Gastroesophageal sphincter (tissue), 4 donors: ENCODE measurements at places on chromosomes 1 and 21. TPM values are rescaled to one million over a fixed set of nuclear protein-coding genes. Genes with fewer than 3 reads are reported as not detected.

KDF1 gene
- total RNA-seq: 2.3 TPM

AKIRIN1 gene
- 74.3 TPM for total RNA-seq

BRINP3 gene
- 12.7 TPM for total RNA-seq

DNA sequence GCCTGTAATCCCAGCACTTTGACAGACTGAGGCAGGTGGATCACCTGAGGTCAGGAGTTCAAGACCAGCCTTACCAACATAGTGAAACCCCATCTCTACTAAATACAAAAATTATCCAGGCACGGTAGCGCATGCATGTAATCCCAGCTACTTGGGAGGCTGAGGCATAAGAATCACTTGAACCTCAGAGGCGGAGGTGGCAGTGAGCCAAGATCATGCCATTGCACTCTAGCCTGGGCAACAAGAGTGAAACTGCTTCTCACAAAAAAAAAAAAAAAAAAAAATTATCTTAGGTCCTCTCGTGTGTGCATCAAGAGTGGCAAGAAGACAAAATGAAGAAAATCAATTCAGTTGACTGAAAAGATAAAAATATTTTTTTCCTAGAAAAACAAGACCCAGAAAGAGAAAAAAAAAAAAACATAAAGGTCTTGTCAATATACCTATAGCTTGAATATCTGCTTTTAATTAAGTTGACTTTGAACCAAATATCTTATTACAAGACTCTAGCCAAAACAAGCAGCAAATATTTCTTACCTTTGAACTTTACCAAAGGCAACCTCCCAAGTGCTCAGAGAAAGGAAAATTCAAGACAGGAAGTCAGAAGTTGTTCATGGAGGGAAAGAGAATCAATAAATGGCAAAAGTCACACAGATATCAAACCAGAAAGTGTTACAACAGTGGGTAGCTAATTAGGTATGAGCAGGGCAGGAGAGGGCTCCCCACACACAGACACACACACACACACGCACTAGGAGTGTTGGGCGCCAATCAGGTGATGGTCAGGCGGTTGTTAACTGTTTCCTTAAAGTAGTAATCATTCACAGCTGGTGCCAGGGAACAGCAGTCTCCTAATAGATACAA lies 29.6 kb downstream of the ITLN2 start:
- no peak for ATAC-seq

DNA sequence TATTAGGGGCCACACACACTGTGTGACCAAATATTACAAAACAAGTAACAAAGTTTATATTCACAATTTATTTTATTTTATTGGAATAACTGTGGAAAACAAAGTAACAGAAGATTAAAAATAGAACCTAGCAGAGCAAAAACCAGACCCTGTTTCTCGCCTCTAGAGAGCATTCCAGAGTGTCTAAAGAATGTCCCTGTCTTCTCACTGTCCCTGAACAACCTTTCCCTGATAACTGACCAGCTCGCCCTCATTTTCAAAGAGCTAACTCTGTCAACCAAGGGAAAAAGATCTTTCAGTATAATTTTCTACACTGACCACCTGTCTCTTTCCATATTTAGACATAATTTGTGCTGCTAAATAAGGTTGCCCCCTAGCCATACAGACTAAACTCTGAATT lies 646.9 kb downstream of the USP25 start:
- no peak for ATAC-seq

SPATA45 gene
- total RNA-seq: not detected

REN gene
- total RNA-seq: not detected

TAS1R1 gene
- not detected for total RNA-seq

DNA sequence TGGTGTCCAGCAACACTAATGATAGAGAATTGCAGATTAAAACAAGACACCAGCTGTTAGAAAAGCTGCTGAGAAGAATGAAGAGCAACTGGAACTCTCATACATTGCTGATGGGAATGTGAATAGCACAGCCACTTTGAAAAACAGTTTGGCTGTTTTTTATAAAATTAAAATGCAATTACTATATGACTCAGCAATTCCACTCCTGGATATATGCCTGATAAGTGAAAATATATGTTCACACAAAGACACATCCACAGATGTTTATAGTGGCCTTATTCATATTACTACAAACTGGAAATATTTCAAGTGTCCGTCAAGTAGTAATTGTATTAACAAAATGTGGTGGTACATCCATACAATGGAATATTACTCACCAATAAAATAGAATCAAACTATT lies 99.7 kb upstream of the HAO2 start:
- ATAC-seq: no peak

FAM177B gene
- not detected for total RNA-seq

DNA sequence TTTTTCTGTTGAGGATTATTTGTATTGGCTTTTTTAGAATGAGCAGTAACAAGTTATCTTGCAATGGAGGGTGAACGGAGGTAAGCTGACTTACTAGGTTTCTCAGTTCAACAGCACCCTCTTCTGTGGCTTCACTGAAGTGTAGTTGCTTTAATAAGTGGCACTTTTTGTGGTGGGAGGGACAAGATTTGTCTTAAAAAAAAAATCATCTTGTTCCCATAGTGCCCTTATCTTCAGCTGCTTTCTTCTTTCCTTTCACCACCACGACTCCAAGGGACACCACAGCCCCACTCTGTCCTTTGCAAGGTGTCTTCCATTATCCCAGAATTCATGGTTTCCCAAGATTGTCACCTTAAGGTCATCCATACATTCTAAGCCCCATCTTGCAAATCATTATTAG lies 92.9 kb downstream of the PIGK start:
- ATAC-seq: no peak

GRCh38 chr1:25649505-25650288 lies 33.1 kb downstream of the MAN1C1 start:
- no peak for ATAC-seq

- ATAC-seq: no peak
Observed at GRCh38 chr1:244962130-244962529, 97.8 kb upstream of the HNRNPU start.

VANGL1 gene
- 15.7 TPM for total RNA-seq

DNA sequence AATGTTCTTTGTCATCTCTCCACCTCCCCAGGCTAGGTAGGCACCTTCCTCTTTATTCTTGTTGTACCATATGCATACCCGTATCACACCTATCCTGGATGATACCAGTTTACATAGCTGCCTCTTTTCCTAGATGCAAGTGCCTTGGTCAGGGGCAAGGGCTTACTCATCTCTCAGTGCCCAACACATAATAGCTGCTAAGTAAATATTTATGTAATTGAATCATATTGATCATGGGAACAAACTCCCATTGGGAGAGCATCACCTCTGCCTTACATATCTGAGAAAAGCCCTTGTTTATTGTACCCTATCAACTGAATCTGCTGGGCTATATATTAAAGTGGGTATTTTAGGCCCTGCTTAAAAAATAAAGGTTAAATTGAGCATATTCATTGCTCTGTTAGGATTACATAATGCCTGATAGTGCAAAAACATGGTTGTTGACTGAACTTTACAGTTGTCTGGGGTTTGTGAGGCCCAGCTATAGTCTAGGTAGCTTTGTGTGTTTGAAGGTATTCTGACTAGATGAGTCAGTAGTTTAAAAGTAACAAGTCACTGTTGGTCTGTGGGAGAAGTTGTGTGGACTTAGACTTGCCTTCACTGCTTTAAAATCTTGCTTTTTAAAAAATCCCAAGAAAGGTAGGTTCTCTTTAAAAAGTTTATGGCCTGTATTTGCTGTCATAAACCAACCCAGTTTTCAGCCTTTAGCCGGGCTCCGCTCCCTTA lies 82.6 kb downstream of the OLFML2B start:
- no peak for ATAC-seq

SUSD4 gene
- 2.6 TPM for total RNA-seq

DNA sequence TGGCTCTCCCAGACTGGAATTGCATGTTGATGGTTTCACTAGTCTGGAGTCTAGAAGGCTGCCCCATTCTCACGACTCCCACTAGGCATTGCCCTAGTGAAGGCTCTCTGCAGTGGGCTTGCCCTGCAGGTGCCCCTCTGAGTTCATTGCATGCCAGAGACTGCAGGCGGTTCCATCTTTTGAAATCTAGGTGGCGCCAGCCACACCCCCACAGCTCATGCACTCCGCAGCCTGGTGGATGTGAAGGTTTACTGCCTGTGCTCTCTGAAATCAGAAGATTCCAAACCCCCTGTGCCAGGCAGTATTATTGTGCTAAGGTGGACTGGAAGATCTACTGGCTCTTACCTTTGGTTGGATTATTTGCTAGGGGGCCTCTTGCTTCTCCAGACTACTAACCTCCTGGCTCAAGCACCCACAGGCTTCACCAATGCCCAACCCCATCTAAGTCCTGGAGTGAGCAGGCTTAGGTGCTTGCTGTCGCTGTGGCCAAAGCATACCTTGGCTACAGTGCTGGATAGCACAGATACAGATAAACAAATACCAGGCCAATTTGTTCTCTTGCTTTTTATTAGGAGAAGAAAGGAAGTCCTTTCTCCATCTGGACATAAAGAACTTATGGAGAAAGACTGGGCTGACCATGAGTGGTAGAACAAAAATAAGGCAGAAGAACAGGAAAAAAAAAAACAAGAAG lies 83.5 kb upstream of the SIM2 start:
- ATAC-seq: no peak

GRCh38 chr1:75632350-75632949 lies 21.5 kb upstream of the SLC44A5 start:
- ATAC-seq: no peak

GRCh38 chr1:201009962-201010645 lies 13.4 kb downstream of the KIF21B start:
- ATAC-seq: no peak

KIF21B gene
- total RNA-seq: 1.6 TPM

HTR6 gene
- total RNA-seq: not detected

- ATAC-seq: no peak
Observed at GRCh38 chr1:201718346-201719202, 110.4 kb upstream of the IPO9 start.

SIPA1L2 gene
- 29.5 TPM for total RNA-seq

GRCh38 chr1:172380441-172381244 lies 39.8 kb upstream of the C1orf105 start:
- ATAC-seq: no peak

- peak; percentile 5 for ATAC-seq
Observed at GRCh38 chr1:206923009-206923960, 1.5 kb upstream of the FCMR start.

- ATAC-seq: no peak
Observed at GRCh38 chr1:78427506-78427905, 63.3 kb upstream of the PTGFR start.

GRCh38 chr1:109559995-109560394 lies 11.6 kb downstream of the GNAI3 start:
- no peak for ATAC-seq
